Stimulated activated CD8-positive, alpha-beta memory T cell treated with anti-CD3 and anti-CD28 coated beads, Interleukin-4, amount 100 ng/mL, for 4 hours (primary cell): ENCODE measurements at places on chromosomes 5 and 9.

DNA sequence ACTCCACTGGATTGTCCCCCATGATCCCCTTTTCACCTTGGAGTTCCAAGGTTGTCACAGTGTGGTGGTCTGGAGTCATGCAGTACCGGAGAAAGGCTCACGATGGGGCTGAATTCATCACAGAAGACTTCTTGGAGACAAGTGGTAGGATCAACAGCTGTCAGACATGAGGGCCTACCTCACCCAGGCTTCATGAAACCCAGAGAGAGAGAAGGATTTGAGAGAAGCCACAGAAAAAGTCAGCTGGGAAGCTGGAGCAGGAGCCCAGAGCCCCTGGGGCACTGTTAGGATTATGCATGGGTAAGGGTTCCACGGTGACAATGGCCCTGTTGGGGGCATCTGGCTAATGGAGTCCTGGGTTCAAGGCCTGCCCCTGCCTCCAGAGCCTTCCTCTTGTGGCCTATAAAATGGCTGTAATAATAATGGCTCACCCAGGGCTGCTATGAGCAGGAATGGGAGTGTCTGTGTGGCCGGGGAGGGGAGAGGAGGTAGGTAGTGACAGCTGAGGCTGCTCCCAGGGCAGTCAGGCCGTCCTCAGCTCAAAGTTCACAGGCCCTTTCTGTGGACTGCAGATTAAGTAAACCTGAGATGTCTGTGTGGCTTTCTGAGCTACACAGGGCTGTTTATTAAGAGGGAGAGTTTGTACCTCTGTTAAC lies 910 bp downstream of the TRIM14 start:
- no peak for DNase-seq

GRCh38 chr5:131357739-131358561 lies 94.1 kb downstream of the CDC42SE2 start:
- no peak for DNase-seq

- no peak for DNase-seq
Measured at GRCh38 chr5:155069961-155070360, 56.4 kb downstream of the KIF4B start.

DNA sequence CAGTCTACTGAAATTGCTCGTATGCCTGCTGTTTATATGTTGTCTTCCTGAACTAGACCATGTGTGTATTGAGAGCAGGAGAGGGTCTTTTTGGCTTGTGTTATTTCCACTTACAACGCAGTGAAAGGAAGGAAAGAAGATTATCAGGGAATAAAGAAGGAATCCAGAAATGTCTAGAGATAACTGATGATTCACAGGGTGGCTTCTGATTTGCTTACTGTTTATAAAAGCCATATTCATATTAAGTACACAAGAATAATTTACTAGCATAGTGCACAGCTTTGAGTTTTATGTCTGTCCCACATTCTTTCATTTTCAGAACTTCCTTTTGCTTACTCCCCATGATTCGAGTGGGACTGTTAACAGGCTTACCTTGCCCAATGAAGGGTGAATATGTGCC lies 72.1 kb downstream of the PRLR start:
- no peak for DNase-seq
